Psoas muscle (tissue), 8 donors: ENCODE measurements at places on chromosomes 6 and 20. TPM values are rescaled to one million over a fixed set of nuclear protein-coding genes. Genes with fewer than 3 reads are reported as not detected.

DNA sequence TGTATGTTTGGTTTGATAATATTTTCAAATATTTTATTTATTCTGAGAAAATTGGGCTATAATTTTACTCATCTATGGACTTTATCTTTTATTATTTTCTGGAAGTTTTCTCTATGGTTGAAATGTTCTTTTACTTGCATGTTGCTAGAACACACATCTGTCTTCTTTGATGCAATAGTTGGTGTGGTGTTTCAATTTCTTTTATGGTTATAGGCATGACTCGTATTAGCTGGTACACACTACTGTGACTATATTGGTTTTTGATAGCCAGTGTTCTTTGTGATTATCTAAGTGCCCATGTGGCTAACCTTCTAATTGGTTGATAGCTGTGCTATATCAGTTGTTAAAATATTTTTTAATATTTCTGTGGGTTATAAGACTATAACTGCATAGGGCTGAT lies 1343.3 kb upstream of the GJE1 start:
- DNase-seq, result no peak

- DNase-seq, result no peak
These were observed 8.1 kb upstream of the ZBP1 start for GRCh38 chr20:57628047-57628961.

DNA sequence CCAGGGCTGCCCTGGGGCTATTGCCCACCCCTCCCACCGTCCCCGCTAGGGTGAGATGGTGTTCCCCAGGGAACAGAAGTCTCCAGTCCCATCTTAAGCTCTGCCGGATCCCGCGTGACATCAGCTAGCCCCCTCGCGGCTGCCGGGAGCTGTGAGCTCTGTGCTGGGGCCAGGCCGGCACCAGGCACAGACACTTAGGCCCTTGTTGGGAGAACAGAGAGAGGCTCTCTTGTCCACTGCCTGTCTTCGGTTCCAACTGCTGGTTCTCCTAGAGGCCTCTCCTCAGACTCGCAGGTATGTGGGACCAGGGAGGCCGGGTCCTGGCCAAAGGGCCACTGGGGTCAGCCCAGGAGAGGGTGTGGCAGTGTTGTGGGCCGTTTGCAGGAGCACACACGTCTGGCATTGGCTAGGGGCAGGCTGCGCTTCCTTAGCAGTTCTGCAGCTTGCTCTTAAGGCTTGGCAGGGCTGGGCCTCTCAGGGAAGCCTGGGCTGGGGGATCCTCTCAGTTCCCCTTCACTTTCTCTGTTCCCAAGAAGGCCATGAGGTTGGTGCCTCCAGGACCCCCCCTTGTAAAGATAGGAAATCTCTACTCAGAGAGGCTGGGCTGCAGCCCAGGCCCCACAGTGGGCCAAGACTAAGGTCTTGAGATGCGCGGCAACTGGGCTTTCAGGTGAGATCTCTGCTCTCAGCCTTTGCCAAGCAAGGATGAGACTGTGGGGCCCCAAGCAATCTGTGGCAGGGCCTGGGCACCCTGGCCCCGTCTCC lies 6.3 kb downstream of the SGK2 start:
- no peak for DNase-seq

DNA sequence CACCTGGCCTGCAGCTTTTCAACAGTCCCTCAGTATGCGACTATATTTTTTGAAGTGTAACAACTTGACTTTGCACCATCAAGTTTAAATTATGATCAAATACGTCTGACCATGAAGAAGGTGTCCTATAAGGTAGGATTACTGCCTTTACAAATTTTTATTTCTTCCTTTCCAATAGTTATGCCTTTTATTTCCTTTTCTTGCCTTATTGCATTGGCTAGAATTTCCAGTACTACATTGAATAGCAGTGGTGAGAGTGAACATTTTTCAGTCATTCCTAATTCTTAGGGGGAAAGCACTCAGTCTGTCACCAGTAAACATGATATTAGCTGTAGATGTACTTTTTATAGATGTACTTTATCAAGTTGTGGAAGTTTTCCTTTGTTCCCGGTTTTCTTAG lies 81.4 kb downstream of the IRAK1BP1 start:
- no peak for DNase-seq

GRCh38 chr6:89242574-89243330 lies 25.6 kb upstream of the GABRR1 start:
- no peak for DNase-seq

DNA sequence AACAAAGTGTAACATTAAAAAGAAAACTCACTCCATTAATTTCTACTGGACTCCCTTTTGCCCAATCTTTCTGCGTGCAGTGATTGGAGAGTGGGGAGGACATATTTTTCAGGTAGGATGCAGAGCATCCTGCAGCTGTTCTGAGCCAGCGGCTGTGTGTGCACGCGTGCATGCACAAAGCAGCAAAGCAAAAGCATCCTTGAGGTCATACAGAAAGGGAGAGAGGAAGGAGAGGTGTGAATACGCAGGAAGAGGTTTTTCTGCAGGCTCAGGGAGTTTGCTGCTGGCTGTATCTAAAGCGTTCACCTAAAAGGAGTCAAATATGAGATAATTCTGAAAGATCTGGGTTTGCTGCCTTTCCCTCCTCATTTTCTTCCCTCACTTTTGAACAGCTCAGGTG lies 108.4 kb downstream of the HUS1B start:
- DNase-seq, result no peak

DNA sequence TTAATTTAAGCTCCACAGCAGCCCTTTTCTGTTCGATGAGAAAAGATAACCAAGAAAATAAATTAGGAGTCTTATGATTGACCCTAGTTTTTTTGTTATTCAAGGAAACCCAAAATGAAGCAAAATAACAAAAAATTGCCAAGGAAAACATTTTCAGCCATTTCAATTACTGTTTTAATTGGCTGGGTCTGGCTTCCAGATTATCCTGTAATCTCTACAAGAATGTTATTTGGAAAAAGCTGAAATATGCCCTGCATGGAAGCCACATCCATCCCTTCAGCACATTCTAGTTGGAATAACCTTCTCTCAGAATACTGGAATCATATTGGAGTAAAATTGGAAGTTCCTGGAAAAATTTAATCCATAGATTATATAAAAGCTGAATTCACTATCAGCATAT lies 191.1 kb upstream of the CCN2 start:
- no peak for DNase-seq

- no peak for DNase-seq
These were observed 54.5 kb upstream of the TENT5A start for GRCh38 chr6:81806793-81807565.

DNA sequence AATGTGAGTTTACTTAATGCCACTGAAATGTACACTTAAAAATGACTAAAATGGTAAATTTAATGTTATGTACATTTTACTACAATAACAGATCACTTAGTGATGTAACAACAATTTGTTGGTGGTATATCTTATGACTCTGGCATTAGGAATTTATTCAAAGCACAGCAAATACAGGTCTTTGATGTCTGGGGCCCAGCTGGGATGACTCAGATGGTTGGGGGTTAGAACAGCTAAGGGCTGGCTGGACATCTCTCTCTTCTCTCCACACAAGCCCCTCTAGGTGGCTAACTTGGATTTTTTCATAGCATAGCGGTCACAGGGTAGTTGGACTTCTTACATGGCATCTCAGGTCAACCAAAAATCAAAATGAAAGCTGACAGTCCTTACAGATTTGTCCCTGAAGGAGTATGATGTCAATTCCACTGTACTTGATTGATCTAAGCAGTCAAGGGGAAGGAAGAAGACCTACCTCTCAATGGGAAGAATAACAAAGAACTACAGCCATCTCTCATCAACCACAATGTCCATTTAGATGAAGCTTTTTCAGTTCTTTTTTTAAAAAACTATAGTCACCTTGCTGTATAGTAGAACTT lies 37.5 kb upstream of the LCA5 start:
- DNase-seq, result no peak

DNA sequence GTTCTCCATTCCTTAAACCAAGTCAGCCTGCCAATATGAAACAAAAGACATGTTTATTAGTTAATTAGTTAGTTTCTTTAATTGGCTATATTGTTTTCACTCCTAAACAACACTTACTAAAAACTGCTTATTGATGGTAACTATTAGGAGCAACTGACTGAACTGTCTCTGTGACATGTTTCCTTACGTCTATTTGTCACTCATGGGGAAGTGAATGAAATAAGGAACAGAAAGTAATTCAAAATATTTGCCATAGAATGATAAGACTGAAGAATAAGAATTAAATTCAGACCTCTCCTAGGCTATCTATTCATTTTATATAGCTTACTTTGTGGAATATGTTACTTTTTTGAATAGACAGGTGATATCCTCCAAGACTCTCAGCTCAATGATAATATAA lies 217.2 kb downstream of the LAMA2 start:
- DNase-seq, result no peak

DNA sequence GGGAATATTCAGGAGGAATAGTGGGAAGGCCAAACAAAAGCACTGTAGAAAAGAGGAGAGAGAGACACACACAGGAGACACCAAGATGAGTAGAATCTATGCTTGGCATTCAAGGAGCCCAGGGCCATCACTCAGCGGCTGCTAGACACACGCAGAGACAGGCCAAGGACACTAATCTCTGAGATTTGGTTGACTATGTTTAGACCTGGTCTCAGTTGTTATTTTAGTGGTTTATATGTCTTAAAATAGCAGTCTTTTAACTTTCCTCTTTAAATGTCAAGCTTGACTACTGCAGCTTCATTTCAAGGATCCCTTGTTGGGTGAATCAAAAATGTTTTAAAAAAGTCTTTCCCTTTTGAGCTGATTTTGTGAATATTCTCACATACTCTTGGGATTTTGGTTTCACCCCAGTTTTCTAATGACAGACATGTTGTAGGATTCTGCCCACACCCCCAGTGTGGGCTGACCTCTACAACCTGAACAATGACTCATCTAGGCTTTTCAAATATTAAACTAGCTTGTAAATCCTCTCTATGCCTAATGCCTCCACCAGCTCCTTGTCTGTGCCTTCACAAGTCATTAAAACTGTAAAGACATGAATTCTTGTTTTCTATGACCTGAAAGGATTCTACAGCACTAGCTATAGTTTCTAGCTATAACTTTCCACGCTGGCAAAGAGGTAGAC lies 142.7 kb upstream of the EXOC2 start:
- no peak for DNase-seq

GRCh38 chr20:33676121-33676520 lies 1.9 kb upstream of the NECAB3 start:
- DNase-seq, result no peak

DNA sequence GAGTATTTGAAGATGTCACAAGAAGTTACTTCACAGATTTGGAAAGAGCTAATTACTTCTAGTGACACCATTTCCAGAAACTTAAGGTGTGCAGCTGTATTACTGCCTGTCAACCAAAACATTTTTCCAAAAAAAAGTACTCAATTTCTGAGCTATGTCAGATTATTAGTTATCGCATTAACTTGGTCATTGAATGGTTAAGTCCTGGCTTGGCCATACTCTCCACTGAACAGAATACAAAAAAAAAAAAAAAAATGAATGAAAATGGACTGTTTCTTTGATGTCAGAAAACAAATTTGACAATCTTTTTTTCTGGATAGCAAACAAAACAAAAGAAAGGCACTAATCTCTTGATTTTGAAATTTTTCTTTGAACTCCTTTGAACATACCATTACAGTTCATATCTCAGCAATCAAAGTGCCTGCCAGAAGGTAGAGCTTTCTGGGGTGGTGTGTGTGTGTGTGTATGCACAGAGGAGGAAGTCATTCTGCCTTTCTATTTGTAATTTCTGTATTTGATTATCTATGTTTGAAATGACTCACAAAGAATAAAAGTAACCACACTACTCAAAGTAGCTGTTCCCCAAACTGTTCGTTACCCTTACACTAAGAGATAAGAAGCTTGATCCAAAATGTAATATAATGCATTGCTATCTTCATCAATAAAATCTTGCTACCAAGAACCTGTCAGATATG lies 210.8 kb upstream of the FUT9 start:
- no peak for DNase-seq

DNA sequence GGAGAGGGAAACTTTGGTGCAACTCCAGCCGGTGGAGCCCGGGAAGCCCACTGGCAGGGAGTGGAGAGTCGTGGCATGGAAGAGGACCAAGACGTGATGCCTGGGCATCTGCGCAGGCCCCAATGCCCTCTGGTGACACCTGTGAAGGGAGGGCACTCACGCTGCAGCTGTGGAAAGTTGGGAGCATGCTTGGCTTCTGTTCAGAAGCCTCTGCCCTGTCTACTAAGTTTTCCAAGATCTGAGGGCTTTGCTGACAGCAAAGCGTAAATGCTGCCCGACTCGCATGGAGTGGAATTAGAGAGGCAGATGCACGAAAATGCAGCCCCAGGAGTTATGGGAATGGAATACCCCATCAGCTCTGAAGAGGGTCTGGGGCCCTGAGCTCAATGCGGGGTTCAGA lies 75.7 kb downstream of the SYNDIG1 start:
- no peak for DNase-seq

GRCh38 chr6:20415712-20416454 lies 14.2 kb downstream of the E2F3 start:
- no peak for DNase-seq

- DNase-seq, result no peak
These were observed 145.5 kb downstream of the ERMARD start for GRCh38 chr6:169896826-169897456.

- DNase-seq, result peak; percentile 16
These were observed 20.9 kb upstream of the EPM2A start for GRCh38 chr6:145756170-145756662.

GRCh38 chr6:109197061-109197460 lies 101.8 kb downstream of the CEP57L1 start:
- DNase-seq, result no peak

DNA sequence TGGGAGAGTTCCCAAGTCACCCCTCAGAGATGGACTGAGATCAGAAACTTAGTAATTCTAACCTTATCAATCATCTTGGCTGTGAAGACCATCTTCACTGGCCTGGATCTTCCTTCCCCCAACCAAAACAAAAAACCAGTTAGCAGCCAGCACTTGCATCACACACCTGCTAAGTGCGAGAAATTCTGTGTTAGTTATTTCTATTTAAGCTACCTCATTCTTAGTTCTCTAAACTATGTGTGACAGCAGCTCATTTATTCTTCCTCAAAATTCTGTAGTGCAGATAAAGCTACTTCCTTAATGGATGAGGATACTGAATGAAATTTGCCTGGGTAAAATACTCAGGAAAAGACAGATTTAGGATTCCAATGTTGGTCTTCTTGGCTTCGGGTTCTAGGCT lies 18.2 kb upstream of the TAGAP start:
- DNase-seq, result no peak

Gene NHSL1
- total RNA-seq, result 2.3 TPM

Gene ABHD16B
- total RNA-seq, result not detected

Gene ENPP3
- total RNA-seq, result 0.15 TPM

Gene TNXB
- 23.1 TPM for total RNA-seq

Gene IMPG1
- total RNA-seq, result not detected

Gene CBLN4
- not detected for total RNA-seq

Gene SPATA2
- 6.7 TPM for total RNA-seq

Gene OOEP
- total RNA-seq, result not detected
